ENCODE measurements at places on chromosomes 13 and 19.

DNA sequence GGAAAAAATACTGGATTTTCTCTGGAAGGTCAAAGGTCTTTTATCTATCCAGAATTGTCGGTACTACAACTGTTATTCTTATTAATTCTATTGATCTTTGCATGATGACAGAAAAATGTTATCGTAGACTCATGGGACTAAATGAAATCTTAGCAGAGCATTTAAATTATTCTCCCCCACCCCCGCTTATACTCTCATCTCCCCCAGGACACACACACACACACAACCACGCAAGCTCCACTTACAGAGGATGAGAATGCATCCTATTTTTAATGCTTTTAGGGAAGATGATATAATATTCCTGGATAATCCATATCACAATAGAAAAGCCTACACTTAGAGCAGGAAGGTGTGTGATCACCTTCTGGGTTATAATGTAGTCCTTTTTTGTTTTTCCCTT is 91.9 kb upstream of the STARD13 start:
- H3K4me3 ChIP-seq: no peak overlapping the region
- no peaks in the 10 kb centered on the region for H3K4me1 ChIP-seq
- H3K27ac ChIP-seq: no peak overlapping the region
- H3K36me3 ChIP-seq: no peaks in the 10 kb centered on the region
- no peaks in the 10 kb centered on the region for H3K27me3 ChIP-seq

- no peak overlapping the region for H3K4me3 ChIP-seq
Measured at GRCh38 chr13:77457966-77458365, 77.5 kb upstream of the SCEL start.

DNA sequence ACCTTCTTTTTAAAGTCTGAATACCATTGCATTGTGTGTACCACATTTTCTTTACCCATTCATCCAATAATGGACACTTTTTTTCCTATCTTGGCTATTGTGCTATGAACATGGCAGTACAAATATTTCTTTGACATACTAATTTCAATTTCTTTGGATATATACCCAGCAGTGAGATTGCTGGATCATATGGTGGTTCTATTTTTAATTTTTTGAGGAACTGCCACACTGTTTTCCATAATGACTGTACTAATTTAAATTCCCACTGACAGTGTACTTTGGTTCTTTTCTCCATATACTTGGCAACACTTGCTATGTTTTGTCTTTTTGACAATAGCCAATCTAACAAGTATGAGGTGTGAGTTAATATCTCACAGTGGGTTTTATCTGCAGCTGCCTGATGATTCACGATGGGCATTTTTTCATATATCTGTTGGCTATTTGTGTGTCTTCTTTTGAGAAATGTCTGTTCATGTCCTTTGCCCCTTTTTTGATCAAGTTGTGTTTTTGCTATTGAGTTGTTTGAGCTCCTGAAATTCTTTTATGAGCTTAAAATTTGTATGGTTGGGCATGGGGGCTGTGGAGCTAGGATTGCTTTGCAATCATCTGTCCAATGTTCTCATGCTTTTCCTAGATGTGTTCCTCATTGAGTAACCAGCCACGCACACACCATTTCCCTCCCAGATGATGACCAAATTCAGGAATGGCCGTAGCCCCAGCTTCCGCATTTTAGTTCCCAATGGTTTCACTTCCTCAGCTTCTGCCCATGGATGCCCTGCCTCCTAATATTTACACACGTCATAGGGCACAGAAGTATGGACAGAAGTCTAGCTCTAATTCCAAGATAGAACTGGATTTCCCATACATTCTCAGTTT is 380.0 kb upstream of the SGCG start:
- H3K4me1 ChIP-seq: peaks cover 8% of the 10 kb centered on the region
- H3K4me3 ChIP-seq: no peak overlapping the region
- no peaks in the 10 kb centered on the region for H3K27me3 ChIP-seq
- DNase-seq: no peak
- H3K27ac ChIP-seq: no peak overlapping the region
- H3K36me3 ChIP-seq: no peaks in the 10 kb centered on the region

GRCh38 chr13:91370501-91370900 is 23.0 kb downstream of the MIR17HG start:
- DNase-seq: no peak
- H3K27me3 ChIP-seq: peaks cover 3% of the 10 kb centered on the region
- peaks cover 5% of the 10 kb centered on the region for H3K4me1 ChIP-seq
- no peak overlapping the region for H3K27ac ChIP-seq
- H3K4me3 ChIP-seq: no peak overlapping the region
- no peaks in the 10 kb centered on the region for H3K36me3 ChIP-seq

- H3K27ac ChIP-seq: no peak overlapping the region
- peaks cover under 1% of the 10 kb centered on the region for H3K36me3 ChIP-seq
- no peak overlapping the region for H3K4me3 ChIP-seq
- H3K27me3 ChIP-seq: no peaks in the 10 kb centered on the region
- H3K4me1 ChIP-seq: peaks cover 35% of the 10 kb centered on the region
- DNase-seq: no peak
Measured at GRCh38 chr13:39374741-39375189, 228.2 kb downstream of the LHFPL6 start.

All from nephron progenitor cell (in vitro differentiated cells).